Muscle of leg (tissue), 16 donors: ENCODE measurements at places on chromosomes 5 and 9. TPM values are rescaled to one million over a fixed set of nuclear protein-coding genes. Genes with fewer than 3 reads are reported as not detected.
A peak's percentile ranks its signal among the peaks of the same experiment; 100 is the strongest.

DNA sequence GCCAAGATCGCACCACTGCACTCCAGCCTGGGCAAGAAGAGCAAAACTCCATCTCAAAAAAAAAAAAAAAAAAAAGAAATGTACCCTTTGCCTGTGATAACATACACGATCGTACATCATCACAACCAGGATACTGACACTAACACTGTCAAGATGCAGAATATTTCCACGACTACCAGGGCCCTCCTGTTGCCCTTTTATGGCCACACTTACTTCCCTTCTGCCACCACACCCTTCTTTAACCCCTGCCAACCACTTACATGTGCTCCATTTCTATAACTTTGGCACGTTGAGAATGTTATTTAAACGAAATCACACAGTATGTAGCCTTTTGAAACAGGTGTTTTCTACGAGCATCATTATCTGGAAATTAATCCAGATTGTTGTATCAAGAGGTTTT lies 69.0 kb upstream of the OTULINL start:
- no peak for DNase-seq

TTC23L gene
- polyA plus RNA-seq, result 0.22 TPM

DNA sequence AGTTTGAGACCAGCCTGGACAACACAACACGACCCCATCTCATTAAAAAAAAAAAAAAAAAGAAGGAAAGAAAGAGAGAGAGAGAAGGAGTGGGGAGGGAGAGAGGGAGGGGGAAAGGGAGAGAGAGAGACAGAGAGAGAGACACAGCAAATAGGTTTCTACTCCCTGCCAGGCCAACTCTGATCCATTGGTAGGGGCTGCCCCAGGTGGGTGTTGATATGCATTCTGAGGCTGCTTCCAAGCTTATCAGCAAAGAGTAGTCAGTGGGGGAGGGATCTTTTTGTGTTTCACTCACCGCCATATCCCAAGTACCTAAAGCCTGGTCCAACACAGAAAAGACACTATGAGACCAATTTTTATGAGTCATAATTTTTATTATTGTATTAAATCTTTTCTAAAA lies 57.0 kb upstream of the SAP30L start:
- no peak for DNase-seq

ZDHHC11B gene
- 12.5 TPM for polyA plus RNA-seq

GRCh38 chr5:79349047-79349446 lies 113.1 kb downstream of the JMY start:
- DNase-seq, result no peak

DNA sequence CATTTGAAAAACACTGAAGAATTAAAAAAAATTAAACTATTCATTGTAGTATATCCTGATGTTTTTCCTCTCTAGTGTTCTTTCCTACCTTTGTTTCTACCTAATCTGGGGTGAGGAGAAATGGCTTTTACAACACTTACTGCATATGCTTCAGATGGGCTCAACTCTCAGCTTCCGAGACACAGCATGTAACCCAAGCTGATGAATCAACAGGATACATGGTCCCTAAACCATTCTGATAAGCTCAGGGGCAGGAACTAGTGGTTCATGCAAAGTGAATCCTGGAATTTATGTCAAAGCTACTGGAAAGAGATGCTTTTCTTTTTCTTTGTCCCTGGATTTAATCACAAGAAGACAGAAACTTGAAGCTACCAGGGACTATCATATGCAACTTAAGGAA lies 672.5 kb upstream of the RORB start:
- no peak for DNase-seq

GRCh38 chr5:81898403-81898802 lies 73.4 kb upstream of the ATG10 start:
- DNase-seq, result peak; percentile 15

DNA sequence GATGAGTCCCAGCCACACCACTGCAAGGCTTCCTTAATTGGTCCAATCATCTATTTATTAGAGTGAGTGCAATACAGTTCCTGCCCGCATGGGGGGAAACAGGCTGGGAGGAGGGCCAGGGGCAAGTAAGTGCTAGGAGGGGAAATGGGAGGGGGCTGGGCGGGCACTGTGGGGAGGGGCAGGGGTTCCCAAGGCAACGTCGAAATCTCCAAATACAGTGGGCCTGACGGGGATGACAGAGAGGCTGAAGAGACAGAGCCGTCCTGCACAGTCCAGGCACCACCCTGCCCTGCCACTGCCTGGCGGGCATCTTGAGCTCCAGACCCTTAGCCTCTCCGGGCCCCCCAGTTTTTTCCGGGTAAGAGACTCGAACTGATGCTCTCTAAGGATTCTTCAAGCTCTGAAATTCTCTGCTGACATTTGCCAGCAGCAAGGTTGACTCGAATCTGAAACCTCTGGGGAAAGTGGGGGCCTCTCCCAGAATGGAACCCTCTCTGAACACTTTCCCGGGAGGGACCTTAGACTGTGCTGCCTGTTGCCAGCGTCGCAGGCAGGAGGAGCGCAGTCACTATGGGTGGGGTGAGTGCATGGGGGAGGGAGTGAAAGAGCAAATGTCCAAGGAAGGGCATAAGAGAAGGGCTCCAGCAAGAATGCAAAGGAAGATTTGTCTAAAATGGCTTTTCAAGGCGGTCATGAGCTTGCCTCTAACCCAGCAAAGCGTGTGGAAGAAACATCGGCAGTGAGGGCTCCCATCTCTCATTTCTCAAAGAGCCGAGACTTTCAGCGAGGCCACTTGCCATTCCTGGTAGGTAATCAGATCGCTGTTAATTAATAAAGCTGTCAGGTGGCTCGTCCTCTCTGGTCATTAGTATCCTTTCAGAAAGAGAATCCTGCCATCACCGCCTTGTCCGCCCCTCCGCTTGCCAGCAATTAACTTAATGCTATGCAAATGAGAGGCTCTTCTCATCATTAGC lies 99.0 kb downstream of the GTF3C4 start:
- peak; percentile 83 for DNase-seq

DNA sequence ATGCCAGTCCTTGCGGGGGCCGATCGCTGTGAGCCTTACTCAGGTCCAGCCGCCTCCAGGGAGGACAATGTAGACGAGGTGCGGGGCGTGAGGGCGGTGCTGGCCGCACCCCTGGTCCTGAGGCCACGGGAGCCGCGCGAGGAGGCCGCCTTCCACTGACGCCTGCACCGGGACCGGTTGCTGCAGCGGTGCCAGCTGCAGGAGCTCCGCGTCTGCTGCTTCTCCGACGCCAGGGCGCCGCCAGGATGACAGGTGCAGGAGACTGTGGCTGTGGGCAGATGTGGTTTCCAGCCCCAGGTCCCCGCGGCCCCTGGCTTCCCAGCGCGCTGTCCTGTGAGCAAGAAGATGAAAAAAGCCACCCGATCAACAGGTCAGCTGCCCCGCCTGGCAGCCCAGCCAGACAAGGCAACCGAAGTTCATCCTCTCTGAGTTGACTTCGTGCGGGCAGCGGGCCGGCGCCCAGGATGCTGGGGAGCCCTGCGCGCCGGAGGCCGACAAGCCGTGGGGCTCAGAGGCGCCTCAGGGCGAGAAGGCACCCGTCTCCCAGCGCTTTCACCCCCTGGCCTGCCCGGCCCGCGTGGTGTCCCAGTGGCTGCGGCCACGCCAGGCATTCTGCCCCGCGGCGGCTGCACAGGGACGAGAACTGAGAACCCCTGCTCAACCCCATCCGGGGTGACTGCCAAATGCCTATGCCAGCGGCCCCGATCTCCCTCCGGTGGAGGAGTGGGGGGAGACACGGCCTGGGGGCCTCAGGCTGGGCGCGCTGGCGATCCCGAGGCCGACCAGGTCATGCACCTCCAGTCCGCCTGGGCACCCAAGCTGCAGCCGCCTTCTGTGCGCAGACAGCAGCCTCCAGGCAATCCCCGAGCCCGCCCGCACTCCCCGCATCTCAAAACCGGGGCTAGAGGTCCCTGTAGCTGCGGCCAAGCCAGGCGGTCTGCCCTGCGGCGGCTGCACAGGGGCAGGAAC lies 43.4 kb upstream of the BICD2 start:
- DNase-seq, result no peak

DNA sequence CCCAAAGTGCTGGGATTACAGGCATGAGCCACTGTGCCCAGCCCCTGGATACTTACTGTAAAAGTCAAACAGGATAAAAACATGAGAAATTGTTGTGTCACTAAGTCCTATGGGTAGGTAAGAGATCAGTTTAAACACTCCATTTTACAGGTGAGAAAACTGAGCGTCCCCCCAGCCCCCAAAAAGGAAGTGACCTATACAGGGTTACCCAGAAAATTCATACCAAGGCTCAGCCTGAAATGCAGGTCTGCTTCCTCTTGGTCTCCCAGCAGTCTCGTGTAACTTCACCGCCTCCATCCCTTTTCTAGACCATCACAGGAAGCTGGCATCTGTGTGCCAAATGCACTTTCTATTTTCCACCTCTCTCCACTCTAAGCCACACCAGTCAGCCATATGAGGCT lies 57.2 kb downstream of the TMOD1 start:
- DNase-seq, result no peak

GRCh38 chr9:104775976-104776375 lies 12.0 kb downstream of the NIPSNAP3B start:
- DNase-seq, result no peak

DNA sequence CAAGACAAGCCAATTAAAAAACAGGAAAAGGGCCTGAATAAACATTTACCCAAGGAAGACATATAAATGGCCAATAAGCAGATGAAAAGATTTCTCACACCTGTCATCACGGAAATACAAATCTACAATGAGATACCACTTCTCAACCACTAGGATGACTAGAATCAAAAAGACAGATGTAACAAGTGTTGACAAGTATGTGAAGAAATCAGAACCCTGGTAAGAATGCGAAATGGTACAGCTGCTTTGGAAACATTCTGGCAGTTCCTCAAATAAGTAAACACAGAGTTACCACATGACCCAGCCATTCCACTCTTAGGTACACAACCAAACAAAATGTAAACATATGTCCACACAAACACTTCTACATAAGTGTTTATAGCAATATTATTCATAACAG lies 32.5 kb downstream of the LEAP2 start:
- DNase-seq, result peak; percentile 28

DNA sequence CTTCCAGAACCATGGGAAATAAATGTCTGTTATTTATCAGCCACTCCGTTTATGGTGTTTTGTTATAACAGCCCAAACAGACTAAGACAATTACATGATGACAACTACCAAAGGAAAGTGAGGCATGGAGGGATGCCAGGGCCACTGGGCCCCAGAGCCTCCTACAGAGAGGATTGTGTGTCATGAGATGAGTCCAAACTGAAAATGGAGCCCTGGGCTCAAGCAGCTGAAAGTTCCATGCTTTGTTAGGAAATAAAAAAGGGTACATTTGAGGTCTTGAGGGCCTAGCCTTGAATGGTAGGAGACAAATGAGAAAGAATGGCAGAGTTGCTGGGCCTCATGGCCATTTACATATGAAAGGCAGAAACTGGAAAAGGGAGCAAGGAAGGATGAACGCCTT lies 586.5 kb downstream of the CETN3 start:
- DNase-seq, result no peak

GRCh38 chr5:155833287-155833686 lies 493.7 kb upstream of the SGCD start:
- peak; percentile 8 for DNase-seq

- peak; percentile 5 for DNase-seq
Measured at GRCh38 chr5:25006734-25007133, 362.0 kb upstream of the CDH10 start.

DNA sequence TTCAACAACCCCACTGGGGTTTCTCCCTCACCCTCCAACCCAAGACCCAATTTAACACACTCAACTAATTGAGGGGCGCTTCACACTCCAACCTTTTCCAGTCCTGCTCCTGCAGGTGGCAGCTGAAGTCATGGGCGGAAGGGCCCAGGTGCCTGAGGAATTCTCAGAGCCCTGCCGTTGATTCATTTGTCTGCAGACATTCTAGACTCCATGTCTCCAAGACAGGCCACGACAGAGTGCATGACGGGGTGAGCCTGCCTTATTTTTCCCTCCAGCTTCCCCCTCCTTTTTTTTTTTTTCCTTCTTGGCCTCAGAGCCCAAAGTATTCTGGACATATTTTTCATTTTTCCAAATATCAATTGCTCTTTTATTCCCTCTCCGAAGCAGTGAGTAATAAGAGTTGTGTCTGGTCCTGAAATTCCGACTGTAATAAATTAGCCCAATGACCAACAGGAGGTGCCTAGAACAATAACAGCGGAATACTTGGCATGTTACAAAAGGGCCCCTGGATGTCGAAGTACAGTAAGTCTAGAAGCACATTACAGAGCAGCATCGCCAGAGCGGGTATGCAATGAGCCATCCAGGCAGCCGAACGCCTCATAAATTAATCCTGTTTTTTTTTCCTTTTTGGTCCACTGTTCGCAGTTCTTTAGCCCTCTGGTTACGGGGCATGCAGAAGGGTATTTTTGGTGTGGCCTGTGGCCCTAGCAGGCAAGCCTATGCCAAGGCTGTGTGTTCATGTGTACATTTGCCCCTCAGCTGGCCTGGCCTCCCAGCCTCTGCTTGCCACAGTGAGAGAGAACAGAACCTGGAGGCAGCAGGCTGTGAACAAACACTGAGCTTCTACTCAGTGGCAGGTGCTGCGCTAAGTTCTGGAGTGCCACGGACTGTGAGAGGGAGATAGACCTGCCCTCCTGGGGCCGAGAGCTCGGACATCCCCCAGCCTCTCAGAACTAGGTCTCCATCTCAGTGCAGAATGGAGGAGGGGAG lies 8.6 kb upstream of the SMIM23 start:
- peak; percentile 91 for DNase-seq

DNA sequence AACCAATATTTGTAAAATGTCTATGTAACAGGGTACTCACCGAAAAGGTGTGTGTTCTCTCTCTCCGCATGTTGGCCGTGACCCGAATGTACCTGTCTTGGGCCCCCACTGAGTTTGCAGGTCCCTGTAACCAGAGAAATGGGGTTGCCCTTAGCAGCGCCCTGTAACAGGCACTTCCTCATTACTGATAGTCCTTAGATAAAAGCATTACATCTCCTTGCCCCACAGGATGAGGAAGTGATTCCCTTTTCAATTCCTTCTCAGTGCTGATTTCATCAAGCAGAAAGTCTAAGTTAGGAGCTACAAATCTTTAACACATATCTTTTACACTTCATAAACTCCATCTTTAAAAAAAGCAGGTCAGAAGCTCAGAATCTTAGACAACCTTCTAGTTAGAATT lies 15.2 kb upstream of the HMHB1 start:
- DNase-seq, result no peak

GRCh38 chr9:96505316-96505991 lies 55.5 kb downstream of the HABP4 start:
- no peak for DNase-seq

EIF4E1B gene
- not detected for polyA plus RNA-seq

DNA sequence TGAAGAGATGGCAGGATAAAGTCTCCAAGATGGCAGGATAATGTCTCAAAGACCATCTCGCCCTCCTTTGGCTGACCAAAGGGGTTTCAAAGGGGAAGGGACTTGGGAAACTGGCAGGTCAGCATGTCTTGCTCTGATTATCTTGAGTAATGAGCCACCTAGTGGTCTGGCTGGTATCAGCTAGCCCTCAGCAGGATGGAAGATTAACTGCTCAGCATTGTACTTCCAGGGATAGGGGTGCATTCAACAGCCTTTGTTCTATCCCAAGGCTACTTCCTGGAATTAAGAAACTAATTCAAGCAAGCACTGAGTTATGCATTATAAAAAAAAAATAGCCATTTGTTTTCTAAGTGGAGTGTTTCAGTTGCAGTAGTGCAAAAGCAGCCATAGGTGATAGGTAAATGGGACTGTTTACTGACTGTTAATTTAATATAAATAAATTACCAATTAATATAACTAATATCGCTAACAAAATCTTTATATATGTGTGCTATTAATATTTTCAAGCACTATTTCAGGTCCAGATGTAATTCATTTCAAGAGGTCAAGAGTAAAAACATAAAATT lies 555.5 kb downstream of the CDH9 start:
- peak; percentile 45 for DNase-seq

MARCHF3 gene
- polyA plus RNA-seq, result 10.5 TPM

- no peak for DNase-seq
Measured at GRCh38 chr9:17843236-17843635, 264.4 kb downstream of the SH3GL2 start.

TLX3 gene
- polyA plus RNA-seq, result not detected

CARD6 gene
- 1.9 TPM for polyA plus RNA-seq

C9orf50 gene
- polyA plus RNA-seq, result not detected
